ENCODE measurements at places on chromosomes 5 and 9.

- DNase-seq = no peak
Measured at GRCh38 chr5:140881889-140882590, at the start of gene PCDHA13. PCDHA13 (plus strand) TSS chr5:140882124; CDS start chr5:140882269, 145 bp downstream.

- no peak for DNase-seq
Measured at GRCh38 chr5:96809921-96810320, 2.2 kb upstream of the ERAP1 start.

GRCh38 chr5:159178978-159179377, 30.4 kb downstream of the RNF145 start:
- DNase-seq = no peak

GRCh38 chr5:65252977-65253376, 228.7 kb downstream of the ADAMTS6 start:
- DNase-seq = no peak

- DNase-seq = no peak
Measured at GRCh38 chr5:177358370-177358819, 671 bp downstream of the RGS14 start.

DNA sequence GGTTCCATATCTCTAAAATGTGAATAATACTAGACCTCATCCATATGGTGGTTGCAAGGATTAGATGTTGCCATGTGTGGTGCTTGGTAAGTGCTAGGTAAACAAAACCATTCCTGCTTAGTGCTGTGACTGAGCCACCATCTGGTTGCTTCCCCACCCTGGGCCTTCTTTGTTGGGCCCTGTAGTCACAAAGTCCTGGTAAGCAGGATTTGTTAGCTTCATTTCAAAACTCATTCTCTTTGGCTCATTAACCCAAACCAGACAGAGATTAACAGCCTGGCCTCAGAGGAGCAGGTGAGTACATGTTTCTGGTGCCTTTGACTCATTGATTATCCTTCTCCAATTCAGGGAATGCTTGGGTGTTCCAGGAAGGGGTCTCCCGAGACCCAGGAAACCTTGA, 240.2 kb downstream of the ARHGAP26 start:
- no peak for DNase-seq

DNA sequence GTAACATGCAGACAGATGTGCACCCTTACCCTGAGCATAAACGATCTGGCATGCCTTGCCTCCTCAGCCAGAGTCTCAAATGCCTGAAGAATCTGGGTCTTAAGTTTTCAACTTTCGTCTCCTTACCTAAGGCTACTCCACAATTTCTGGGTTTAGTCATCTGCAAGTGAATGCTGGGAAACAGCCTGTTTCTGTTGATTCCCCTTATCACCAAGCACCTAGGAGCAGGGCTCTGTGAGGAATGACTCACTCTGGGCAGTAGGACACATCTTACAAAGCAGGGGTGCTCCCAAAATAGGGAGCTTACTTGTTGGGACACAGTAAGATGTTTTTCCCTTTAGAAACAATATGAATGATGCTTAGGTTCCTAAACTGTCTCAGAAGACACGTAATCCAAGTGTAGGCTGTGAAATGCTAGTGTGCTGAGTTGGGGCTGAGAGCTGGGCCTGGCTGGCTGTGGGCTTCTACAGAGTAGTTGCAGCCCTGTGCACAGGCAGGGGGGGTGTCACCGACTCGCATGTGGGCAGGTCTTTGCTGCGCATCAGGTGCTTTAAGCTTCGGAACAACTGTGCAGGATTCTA, 58.0 kb downstream of the DAP start:
- no peak for DNase-seq

- no peak for DNase-seq
Measured at GRCh38 chr5:164356790-164357189, 851.4 kb downstream of the MAT2B start.

DNA sequence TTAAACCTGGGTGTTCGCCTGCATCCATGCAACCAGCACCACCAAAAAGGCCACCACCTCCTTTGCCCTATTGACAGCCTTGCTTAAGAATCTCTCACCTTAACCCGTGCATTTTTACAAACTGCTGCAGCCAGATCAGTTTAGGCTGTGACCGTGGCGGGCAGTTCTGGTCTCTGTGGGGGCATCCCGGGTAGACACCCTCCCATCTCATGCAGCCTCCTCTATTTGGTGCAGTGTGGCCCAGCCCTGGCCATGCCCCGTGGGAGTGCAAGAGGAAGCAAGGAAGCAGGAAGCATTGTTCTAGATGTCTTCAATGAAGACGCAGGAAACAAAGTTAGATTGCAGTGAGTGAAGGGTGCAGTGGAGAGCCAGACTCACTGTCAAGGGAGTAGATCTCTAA, 108.8 kb upstream of the MVB12B start:
- no peak for DNase-seq

- no peak for DNase-seq
Measured at GRCh38 chr5:120451445-120451844, 12.7 kb upstream of the PRR16 start.

GRCh38 chr5:150271923-150272322, 17.6 kb downstream of the CAMK2A start:
- no peak for DNase-seq

- no peak for DNase-seq
Measured at GRCh38 chr5:149694007-149694406, 36.1 kb upstream of the PPARGC1B start.

- DNase-seq = no peak
Measured at GRCh38 chr9:76677481-76678055, 86.7 kb upstream of the PCA3 start.

DNA sequence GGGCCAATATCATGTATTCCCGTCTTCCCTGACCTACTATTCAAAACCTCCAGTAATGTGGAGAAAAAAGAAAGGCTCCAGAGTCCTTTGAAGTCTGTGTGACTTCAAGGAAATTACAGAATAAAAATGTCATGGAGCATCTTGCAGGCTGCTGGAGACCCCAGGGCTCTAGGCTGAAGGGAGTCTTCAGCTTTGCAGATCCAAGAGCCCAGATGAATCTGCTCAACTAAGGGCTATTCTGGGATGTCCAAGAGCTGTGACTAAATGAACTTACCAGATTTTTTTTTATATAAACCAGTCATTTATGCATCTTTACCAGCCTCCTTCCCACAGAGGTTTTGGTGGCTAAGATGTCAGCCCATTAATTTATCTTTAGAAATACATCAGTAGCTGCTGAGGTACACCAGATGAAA, 167.3 kb downstream of the MUSK start:
- DNase-seq = no peak

DNA sequence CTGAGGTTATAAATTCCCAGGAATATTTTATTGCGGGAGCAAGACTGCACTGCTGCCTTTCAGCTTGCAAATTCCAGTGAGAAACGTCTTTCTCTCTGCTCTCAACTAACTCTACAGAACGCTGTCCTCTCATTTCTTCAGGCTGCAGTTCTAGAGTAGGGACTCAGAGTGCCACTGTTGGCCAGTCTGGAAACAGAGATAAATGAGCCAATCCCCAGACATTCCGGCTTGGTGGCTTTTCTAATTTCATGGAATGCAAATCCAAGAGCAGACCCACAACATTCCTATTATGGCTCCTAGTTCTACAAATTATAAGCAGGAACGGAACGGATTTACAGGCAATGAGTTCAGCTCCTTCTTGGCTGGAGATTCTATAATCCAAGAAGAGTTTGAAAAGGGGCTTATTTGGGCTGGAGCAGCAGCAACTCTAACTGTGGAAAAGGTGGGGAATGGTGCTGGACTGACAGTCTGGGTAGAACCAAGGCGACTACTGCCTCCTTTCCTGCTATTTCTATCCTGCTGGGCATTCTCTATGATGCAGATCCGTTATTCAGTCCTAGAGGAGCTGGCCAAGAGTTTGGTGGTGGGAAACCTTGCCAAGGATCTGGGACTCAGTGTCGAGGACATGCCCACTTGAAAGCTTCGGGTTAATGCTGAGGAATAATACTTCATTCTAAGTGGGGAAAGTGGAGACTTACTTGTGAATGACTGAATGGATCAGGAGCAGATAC, 9.3 kb downstream of the PCDHGA12 start:
- no peak for DNase-seq

DNA sequence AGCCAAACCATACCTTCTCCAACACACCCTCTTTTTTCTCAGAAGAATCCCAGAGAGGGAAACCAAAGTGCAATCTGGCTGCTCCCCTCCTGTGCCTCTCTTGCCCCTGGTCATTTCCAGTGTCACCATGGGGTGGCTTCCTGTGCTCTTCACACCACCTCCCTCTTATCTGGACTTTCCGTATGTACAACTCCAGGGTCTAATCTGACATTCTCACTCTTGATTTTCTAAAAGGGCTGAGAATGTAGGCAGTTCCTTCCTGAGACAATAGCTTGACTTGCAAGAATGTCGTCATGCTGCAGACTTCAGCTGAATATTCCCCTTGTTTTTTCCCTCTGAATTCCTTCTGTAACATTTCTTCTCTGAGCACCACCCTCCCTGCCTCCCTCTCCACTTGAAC, 110.2 kb downstream of the FBXL7 start:
- no peak for DNase-seq

- no peak for DNase-seq
Measured at GRCh38 chr9:127081250-127082185, 40.9 kb downstream of the ANGPTL2 start.

DNA sequence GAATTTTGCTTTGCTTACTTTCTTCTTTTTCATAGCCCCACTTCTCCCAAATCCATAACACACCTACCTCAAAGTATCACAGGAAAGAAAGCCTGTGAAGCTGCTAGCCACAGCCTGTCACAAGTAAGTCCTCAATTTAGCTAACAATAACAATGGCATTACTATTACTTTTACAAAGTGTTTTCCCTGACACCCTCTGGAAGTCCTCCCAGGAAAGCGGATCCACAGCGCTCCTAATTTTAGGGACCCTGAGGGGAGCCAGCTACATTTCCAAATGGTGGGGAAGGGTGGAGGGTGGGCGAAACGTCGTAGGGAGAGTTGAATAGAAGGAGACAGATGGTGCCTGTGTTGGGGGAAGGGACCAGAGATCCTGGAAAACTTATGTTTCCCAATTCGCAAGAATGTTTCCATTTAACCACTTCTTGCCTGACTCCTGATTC, 523 bp upstream of the WWC1 start:
- no peak for DNase-seq

DNA sequence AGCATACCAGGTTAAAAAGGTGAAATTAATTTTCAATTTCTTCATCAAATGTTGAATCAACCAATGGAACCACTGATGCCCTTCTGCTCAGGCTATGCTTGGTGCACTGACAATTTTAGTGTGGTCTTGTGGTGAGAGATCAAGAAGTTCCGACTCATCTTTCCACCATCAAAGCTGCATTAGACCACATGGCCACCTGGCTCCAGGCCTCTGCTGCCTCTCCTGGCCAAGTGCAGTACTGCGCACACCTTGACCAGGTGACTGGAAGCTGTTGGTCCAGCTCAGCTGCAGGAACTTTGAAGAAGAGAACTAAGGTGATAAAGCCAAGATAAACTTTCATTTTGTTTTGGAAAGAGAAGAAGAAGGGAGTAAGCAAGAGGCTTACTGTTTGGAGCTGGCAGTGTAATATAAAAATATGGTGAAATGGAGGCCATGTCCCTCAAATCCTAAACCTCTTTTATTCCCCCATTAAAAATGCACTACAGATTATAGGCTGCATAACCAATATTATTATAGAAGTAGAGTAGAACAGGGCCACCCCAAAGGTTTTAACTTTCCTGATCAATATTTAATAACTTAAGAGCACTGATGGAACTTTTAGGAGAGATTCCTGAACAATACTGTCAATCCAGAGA, 315.5 kb upstream of the C9orf72 start:
- no peak for DNase-seq

GRCh38 chr9:101569741-101570501, 24.8 kb downstream of the PPP3R2 start:
- no peak for DNase-seq

- DNase-seq = no peak
Measured at GRCh38 chr9:75369989-75370388, 281.7 kb downstream of the OSTF1 start.

DNA sequence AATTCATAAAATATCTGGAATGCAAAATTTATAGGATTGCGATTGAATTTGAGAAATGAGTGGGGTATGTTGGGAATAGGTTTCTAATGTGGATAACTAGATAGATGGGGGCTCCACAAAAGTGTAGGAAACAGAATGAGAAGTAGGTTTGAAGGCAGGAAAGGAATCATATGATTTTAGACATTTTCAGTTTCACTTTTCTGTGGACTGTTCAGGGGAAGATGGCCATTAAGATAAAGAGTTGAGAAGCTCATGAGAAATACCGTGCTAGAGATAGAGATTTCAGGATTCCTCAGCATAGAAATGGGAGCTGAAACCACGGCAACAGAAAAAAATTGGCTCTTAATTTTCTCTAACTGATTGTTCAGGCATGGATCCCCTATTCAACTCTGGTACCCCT, 163.4 kb upstream of the CD180 start:
- DNase-seq = no peak

- DNase-seq = peak; percentile 52
Measured at GRCh38 chr5:134524272-134524825, 1.1 kb upstream of the JADE2 start.

GRCh38 chr9:108860764-108861163, 1.3 kb upstream of the ACTL7A start:
- no peak for DNase-seq

- no peak for DNase-seq
Measured at GRCh38 chr5:106730912-106731311, 939.8 kb downstream of the EFNA5 start.

GRCh38 chr9:70830618-70831017, 290.8 kb downstream of the TRPM3 start:
- DNase-seq = no peak

GRCh38 chr5:1763548-1763911, 36.1 kb downstream of the MRPL36 start:
- DNase-seq = no peak

DNA sequence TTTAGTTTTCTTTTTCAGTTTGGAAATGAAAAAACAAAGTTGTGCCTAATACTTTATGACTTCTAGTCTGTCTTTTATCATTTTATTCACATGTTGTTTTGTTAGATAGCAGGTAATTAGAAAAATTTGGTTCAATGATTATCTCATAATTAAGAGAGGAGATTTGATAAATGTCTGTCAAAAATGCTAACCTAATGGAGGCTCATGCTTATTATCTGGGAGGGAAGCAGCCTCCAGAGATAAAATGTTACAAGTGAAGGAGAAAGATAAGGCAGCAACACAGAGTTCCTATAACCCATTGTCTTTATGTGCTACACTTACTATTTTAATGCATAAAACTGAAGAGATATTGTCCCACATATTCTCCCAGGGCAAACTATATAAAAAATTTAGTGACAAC, 53.5 kb downstream of the SLC27A6 start:
- DNase-seq = no peak

DNA sequence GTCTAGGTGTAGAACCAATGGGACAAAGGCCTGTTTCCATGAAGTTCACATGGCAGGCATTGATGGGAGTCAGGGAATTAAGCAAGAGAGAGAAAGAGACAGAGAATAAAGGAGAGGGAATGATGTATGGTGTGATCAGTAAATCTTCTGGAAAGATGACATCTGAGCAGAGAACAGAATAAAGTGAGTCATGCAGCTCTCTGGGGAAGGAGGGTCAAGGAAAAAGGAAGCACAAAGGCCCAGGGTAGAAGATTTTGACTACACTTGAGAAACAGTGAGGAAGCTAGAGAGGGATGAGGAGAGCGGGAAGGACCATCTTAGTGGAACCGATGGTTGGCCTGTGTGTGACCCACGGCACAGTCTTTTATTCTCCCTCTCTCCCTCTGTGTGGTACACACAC, 425.9 kb downstream of the SPOCK1 start:
- DNase-seq = no peak

GRCh38 chr5:109045710-109046109, 298.0 kb downstream of the FER start:
- DNase-seq = no peak

GRCh38 chr5:135241536-135241935, 157.5 kb downstream of the MACROH2A1 start:
- no peak for DNase-seq
